ENCODE measurements at places on chromosomes 7 and 10.

DNA sequence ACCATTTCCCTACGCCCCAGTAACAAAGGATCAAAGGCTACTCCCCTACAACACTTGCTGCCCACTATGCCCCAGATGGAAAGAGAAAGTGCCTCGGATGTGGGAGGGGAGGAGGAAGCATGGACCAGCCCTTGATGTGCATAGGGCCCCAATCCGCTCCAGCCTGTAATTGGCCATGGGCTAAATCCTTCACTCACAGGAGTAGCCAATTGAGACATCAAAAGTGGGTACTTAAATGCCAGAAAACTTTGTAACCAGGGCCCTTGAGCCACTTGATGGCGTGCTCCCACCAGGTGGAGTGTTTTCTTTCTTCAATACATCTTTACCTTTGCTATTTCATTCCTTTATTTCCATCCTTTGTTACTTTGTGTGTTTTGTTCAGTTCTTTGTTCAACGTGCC, 500.5 kb upstream of the LRRN3 start:
- no peak overlapping the region for H3K27ac ChIP-seq
- DNase-seq = no peak
- no peaks in the 10 kb centered on the region for H3K36me3 ChIP-seq
- H3K4me3 ChIP-seq = no peak overlapping the region
- H3K27me3 ChIP-seq = no peaks in the 10 kb centered on the region

GRCh38 chr7:144653449-144653848, 182.4 kb downstream of the TPK1 start:
- no peak overlapping the region for H3K4me3 ChIP-seq
- no peak for DNase-seq
- H3K4me1 ChIP-seq = no peaks in the 10 kb centered on the region
- no peak overlapping the region for H3K27ac ChIP-seq
- H3K27me3 ChIP-seq = no peaks in the 10 kb centered on the region

DNA sequence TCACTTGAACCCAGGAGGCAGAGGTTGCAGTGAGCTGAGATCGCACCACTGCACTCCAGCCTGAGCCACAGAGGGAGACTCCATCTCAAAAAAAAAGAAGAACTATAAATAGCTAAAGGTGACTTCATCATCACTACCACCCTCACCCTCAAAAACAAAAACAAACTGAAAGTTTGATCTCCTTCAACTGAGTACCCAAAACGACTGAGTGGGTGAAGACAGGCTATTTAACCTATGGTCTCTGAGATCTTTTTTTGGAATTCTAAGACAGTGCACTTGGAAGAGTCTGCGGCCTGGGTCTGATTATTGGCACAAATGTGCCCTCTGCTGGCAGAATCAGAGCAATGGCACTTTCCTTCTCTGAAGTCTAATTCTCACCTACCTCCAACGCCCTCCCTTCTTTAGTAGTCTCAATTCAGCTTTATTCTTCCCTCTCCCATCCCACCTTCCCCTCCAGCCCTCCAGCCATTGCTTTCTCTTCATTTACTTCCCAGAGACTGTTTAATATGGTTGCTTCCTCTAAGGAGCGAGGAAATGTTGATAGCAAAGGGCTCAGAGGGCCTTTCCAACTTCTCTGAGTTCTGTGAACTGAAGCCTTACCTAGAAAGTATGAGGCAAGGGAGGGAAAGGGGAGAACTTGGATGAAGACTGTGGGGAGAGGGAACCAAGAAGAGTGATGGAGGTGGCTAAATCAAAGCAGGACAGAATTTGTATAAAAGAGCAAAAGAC, 2.9 kb upstream of the MYOZ1 start:
- H3K4me3 ChIP-seq = peak overlapping the region; percentile 0
- peak overlapping the region; percentile 22 for H3K27ac ChIP-seq
- no peaks in the 10 kb centered on the region for H3K27me3 ChIP-seq
- H3K36me3 ChIP-seq = no peaks in the 10 kb centered on the region

- no peak for DNase-seq
- H3K27ac ChIP-seq = peak overlapping the region; percentile 77
- H3K4me3 ChIP-seq = no peak overlapping the region
Measured at GRCh38 chr7:135768064-135768463, 19.5 kb upstream of the FAM180A start.

DNA sequence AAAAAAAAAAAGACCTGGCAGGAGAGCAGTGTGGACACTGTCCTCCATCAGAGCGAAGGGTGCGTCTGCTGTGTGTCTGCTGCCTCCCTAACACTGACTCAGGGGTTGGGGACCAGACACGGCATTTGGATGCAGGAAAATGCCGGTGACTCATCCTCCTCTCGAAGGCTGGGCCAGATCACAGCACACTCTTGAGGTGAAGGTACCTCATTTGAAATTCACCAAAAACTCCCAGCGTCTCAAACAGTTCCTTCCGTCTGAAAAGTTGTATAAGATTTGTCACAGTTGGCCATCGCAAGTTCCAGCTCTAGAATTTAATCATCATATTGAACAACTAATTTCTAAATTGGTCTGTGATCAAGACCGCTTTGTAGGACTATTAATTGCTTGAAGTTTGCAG, 118.1 kb upstream of the LYZL2 start:
- DNase-seq = no peak
- no peaks in the 10 kb centered on the region for H3K36me3 ChIP-seq
- no peak overlapping the region for H3K27ac ChIP-seq
- no peaks in the 10 kb centered on the region for H3K27me3 ChIP-seq
- H3K4me1 ChIP-seq = no peaks in the 10 kb centered on the region

DNA sequence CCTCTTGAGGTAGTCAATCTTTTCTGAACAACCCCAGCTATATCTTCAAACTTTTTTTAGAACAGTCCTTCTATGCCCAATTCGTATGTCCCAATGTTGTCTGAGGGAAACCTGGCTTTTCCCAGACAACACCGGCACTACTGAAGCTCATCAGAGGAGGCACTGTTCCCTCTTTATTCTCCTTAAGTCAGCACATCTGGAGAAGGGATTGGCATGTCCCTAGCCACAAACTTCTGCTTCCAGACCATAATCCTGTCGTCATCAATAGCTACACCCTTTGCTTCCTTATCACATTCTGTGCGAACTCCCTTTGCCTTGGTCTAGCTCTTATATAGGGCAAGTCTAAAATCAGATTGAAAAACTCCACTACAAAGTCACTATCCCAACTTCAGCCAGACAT, 22.9 kb downstream of the PON3 start:
- no peak for DNase-seq
- H3K4me1 ChIP-seq = no peaks in the 10 kb centered on the region
- no peak overlapping the region for H3K27ac ChIP-seq
- H3K36me3 ChIP-seq = no peaks in the 10 kb centered on the region

DNA sequence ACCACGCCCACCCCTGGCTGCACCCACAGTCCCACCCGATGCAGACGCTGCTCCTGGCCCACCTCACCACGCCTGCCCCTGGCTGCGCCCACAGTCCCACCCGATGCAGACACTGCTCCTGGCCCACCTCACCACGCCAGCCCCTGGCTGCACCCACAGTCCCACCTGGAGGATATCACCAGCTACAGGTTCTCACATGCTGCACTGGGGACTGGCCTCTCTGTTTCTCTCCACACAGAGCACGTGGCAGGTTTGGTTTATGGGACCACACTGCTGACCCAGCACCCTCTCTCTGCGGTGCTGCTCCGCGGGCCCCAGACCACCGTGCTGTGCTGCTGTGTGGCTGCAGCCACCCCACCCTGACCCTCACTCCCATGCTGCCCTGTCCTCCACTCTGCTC, 120.9 kb downstream of the VIPR2 start:
- H3K4me1 ChIP-seq = peaks cover 8% of the 10 kb centered on the region
- H3K27ac ChIP-seq = no peak overlapping the region
- no peak for DNase-seq
- no peaks in the 10 kb centered on the region for H3K36me3 ChIP-seq
- H3K27me3 ChIP-seq = no peaks in the 10 kb centered on the region

GRCh38 chr7:135684699-135685098, 22.4 kb downstream of the STMP1 start:
- H3K4me3 ChIP-seq = no peak overlapping the region
- no peaks in the 10 kb centered on the region for H3K27me3 ChIP-seq
- no peak for DNase-seq

GRCh38 chr10:58556516-58557165, 44.0 kb downstream of the BICC1 start:
- no peak overlapping the region for H3K27ac ChIP-seq
- no peaks in the 10 kb centered on the region for H3K4me1 ChIP-seq
- DNase-seq = no peak
- H3K4me3 ChIP-seq = no peak overlapping the region
- no peaks in the 10 kb centered on the region for H3K27me3 ChIP-seq

- no peak for DNase-seq
- H3K4me3 ChIP-seq = no peak overlapping the region
- H3K27me3 ChIP-seq = no peaks in the 10 kb centered on the region
- H3K4me1 ChIP-seq = no peaks in the 10 kb centered on the region
- no peaks in the 10 kb centered on the region for H3K36me3 ChIP-seq
Measured at GRCh38 chr7:80635533-80635932, 2.9 kb upstream of the CD36 start.
